ENCODE measurements at places on chromosomes 16 and 17. TPM values are rescaled to one million over a fixed set of nuclear protein-coding genes. Genes with fewer than 3 reads are reported as not detected.
A peak's percentile ranks its signal among the peaks of the same experiment; 100 is the strongest.

TPSD1 gene
- total RNA-seq, result not detected

KRT12 gene
- total RNA-seq, result not detected

- no peak for DNase-seq
Measured at GRCh38 chr16:13829697-13830299, 90.2 kb upstream of the ERCC4 start.

DNA sequence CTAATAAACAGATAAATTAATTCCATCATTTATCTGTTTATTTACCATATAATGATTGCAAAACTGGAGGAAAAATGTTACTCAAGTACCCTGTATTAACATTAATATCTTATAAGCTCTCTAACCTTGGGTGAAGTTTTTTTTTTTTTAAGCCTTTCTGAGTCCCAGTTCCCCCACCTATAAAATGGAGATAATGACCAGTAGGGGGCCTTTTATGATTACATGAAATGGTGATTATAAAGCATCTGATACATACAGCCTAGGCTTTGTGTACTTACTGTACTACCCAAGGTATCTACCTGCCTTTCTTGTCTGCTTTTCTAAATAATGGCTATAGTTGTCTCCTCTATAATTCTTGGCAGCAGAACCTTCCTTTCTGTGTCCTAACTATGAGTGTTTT is 22.6 kb downstream of the LRRC36 start:
- no peak for DNase-seq

GRCh38 chr16:86357303-86357702 is 153.0 kb upstream of the FOXF1 start:
- no peak for DNase-seq

ALOX15B gene
- total RNA-seq, result not detected

CRHR1 gene
- total RNA-seq, result not detected

CCL4 gene
- not detected for total RNA-seq

DNA sequence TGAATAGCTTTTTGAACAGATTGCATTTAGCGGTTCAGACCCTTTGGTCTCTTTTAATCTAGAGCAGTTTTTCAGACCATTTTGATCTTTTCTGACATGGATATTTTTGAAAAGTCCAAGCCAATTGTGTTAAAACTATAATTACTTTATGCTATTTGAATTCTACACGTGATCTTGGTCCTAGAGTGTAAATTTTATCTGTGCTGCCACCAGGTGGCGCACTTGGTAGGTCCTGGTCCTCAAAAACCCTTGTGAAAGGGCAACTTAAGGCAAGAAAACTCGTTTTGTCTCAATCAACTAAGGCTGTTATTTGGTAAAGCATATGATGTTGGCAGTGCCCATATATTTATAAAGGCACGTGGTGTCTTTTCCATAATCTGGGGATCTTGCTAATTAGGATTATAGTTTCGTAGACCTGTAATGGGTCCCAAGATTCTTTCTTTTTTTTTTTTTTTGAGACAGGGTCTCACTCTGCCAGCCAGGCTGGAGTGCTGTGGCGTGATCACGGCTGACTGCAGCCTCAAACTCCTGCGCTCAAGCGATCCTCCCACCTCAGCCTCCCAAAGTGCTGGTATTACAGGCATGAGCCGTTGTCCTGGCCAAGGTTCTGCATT is 43.9 kb upstream of the TEX2 start:
- no peak for DNase-seq

DNA sequence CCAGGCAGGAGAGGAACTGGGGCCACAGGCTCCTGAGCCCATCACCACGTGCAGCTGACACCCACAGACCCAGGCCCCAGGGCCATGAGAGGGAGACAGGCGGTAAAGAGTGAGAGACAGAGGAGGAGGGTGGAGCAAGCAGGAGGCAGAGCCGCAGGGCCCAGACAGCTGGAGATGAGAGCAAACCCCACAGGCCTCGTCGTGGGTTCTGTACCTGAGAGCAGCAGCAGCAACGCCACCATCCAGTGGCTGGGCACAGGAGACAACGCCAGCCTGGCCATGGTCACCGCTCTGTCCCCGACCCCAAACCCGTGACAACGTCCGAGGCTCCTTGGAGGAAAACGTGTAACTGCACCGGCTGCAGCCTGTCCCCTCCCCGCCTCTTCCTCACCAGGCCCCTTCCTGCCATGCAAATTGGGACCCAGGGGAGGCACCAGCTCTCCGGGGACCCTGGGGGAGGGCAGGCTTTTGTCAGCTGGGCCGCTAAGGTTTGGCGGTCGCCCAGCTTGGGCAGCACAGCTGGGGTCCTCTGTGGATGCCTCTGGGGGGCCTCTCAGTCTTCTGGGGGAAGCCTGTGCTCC is at the start of gene CD79B:
Gene CD79B (minus strand): TSS at position 351 of the 581 bp plus-strand sequence. CDS start 70 bp downstream, at position 281.
- DNase-seq, result no peak

GRCh38 chr16:66457888-66458287 is 30.8 kb downstream of the BEAN1 start:
- no peak for DNase-seq

DNA sequence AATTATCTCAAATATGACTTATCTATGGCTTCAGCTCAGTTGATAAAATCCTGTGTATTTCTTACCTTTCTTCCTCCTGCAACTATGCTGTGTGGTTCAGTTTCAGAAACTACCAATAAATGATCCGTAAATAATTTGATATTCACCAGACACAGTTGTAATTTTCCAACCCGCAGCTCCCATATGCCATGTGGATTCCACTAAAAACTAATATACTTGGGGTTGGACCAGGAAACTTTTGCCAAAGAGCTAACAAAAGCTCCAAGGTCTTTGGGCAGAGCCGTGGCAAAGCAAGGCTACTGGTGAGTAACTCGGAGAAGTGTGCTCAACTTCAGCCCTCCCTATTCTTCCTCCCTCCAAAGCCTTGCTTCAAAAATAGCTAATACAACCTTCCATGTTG is 2.3 kb upstream of the CHST6 start:
- DNase-seq, result no peak

DNA sequence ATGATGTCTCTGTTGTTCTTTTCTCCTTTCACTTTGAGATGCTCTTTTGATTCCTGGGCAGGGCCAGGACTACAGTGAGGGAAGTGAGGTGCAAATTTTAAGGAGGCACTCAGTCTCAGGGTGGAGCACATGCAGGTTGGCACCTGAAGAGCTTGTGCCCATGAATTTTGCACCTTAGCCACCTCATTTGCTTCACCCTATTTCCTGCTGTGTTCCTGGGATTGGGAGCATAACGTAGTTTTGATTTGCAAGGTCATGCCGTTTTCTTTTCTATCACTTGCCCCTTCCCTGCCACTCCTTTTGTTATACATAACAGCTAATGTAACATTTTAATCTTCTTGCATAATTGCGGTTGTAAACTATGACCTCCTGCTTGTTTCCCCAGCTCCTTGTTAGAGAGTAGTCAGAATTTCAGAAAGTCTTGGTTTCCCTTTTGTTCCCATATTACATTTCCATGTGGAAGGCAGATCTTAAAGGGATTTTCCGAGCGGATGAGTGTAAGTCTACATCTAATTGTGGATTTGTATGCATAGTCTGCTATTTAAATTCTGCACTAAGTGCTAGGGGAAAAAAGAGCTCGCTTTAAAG is 9.8 kb downstream of the PMFBP1 start:
- no peak for DNase-seq

- no peak for DNase-seq
Measured at GRCh38 chr17:71825687-71826086, 295.1 kb upstream of the SOX9 start.

GRCh38 chr17:37130984-37131446 is 182.3 kb downstream of the AATF start:
- DNase-seq, result no peak

ERN2 gene
- not detected for total RNA-seq

CCT6B gene
- 0.59 TPM for total RNA-seq

- no peak for DNase-seq
Measured at GRCh38 chr17:33936764-33937163, 318.3 kb upstream of the CCL2 start.

DHODH gene
- total RNA-seq, result 6.9 TPM

DNA sequence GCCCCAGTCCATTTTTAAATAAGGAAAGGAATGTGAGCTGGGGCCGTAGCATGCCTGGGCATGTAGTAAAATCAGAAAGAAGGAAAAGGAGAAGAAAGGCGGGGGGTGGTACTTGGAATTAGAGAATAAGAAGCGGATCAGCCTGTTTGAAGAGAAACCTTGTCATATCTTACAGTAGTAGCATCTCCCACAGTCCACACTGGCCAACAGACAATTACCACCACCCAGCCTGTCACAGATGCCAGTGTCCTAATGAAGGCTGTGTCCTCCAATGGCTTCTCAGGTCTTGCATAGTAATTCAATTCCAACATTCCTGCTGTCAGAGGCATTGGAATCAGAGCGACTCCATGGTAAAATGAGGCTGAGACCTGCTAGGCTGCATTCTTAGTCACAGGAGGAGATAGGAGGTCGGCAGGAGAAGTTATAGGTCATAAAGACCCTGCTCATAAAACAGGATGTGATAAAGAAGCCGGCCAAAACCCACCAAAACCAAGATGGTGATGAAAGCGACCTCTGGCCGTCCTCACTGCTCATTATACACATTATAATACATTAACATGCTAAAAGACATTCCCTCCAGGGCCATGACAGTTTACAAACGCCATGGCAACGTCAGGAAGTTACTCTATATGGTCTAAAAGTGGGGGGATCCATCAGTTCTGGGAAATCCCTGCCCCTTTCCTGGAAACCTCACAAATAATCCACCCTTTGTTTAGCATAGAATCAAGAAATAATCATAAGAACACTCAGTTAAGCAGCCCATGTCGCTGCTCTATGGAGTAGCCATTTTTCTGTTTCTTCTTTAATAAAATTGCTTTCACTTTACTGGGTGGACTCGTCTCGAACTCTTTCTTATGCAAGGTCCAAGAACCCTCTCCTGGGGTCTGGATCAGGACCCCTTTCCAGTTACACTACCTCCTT is 9.6 kb upstream of the AKAP10 start:
- DNase-seq, result no peak

DNA sequence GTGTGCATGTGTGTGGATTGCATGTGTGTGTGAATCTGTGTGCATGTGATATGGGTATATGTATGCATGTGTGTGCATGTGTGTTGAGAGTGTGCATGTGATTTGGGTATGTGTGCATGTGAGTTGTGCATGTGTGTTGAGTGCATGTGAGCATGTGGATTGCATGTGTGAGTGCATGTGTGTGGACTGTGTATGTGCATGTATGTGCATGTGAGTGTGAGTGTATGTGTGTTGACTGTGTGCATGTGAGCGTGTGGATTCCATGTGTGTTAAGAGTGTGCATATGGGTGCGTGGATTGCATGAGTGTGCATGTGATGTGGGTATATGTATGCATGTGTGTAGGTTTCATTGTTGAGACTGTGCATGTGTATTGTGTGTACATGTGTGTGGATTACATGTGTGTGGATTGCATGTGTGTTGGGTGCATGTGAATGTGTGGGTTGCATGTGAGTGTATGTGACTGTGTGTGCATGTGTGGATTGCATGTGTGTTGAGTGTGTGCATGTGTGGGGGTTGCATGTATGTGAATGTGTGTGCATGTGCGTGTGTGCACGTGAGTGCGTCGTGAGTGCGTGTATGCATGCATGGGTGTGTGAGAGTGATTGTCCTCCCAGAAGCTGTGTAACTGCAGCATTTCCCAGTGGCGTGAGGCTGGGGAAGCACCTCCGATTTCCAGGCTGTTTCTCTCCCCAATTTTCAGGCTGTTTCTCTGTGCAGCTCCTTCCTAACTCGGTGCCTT is 19.4 kb downstream of the C1QTNF1 start:
- DNase-seq, result no peak

- DNase-seq, result no peak
Measured at GRCh38 chr16:69171325-69172084, 15.5 kb upstream of the SNTB2 start.

- peak; percentile 81 for DNase-seq
Measured at GRCh38 chr17:48048384-48049126, 396 bp downstream of the NFE2L1 start.

PYY gene
- not detected for total RNA-seq

GPT2 gene
- total RNA-seq, result 13.5 TPM

SCNN1G gene
- total RNA-seq, result not detected

GRCh38 chr17:49193513-49194296 is 16.7 kb downstream of the GNGT2 start:
- no peak for DNase-seq

GRCh38 chr17:18184143-18185031 is 759 bp downstream of the ALKBH5 start:
- DNase-seq, result no peak

DNA sequence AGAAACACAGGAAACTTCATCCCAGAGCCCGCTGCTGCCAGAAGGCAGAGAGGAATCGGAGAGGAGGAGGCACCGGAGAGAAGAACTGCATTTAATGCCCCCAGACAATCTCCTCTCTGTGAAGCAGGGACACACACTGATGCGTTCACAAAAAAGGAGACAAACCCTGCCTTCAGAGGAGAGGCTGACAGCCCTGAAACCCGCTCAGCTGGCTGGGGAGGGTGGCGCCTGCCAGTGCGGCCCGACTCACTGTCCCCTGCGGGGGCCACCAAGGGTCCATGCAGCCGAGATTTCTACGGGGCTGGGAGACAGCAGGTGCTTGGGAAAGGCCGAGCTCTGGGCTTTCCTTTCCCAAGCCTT is 21.9 kb upstream of the CACNG1 start:
- no peak for DNase-seq

KRTAP1-5 gene
- not detected for total RNA-seq

- no peak for DNase-seq
Measured at GRCh38 chr17:35616536-35616935, 29.4 kb downstream of the AP2B1 start.

- DNase-seq, result no peak
Measured at GRCh38 chr16:48235058-48235555, 9.0 kb upstream of the LONP2 start.

GRCh38 chr16:2776500-2777139 is 460 bp downstream of the ELOB start:
- no peak for DNase-seq

GRCh38 chr16:67030221-67030962 is 1.4 kb downstream of the CBFB start:
- no peak for DNase-seq

DNAH17 gene
- not detected for total RNA-seq

DNA sequence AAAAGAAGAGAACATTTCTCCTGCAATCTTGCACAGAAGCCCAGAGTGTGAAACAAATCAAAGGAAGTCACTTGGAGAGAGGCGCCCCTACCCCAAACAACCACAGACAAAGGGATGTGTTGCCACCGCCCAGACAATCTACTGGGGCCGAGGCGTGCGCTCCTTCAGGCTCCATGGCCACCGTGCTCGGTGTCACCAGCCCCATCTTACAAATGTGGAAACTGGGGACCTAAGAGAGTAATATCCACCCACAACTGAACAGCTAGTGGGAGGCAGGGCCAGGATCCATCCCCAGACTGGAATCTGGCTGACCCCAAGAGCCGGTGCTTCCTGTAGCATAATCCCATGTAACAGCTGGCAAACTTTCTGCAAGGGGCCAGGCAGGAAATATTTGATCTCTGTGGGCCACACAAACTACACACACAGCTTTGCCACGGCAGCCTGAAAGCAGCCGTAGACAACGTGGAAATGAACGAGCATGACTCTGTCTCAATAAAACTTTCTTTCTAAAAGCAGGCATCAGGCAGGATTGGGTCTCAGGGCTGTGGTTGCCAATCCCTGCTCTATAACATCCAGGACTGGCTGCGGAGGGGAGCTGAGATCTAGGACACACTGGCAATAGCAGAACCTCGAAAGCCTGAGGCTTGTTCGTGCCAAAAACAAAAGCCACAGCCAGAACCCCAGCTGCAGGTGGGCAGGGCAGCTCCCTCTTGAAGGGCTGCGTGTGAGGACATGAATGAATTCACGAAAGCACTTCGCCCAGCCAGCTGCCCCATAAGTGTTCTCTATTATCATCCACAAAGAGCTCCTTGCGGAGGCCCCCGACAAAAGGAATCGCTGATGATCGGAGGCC is 26.6 kb upstream of the GINS2 start:
- DNase-seq, result peak; percentile 19

IGFALS gene
- not detected for total RNA-seq

GRCh38 chr17:43309505-43310332 is 75.9 kb upstream of the RNU2-1 start:
- no peak for DNase-seq

SLC22A31 gene
- total RNA-seq, result 0.18 TPM

Data from pulmonary artery endothelial cell (primary cell).